LHCN-M2 (cell line): ENCODE measurements at places on chromosomes 2 and 18. TPM values are rescaled to one million over a fixed set of nuclear protein-coding genes. Genes with fewer than 3 reads are reported as not detected.

- DNase-seq, result peak; percentile 84
Observed at GRCh38 chr2:111252436-111252835, 131.7 kb downstream of the BCL2L11 start.

GRCh38 chr18:71027531-71027930 is 738.7 kb downstream of the SOCS6 start:
- DNase-seq, result no peak

DNA sequence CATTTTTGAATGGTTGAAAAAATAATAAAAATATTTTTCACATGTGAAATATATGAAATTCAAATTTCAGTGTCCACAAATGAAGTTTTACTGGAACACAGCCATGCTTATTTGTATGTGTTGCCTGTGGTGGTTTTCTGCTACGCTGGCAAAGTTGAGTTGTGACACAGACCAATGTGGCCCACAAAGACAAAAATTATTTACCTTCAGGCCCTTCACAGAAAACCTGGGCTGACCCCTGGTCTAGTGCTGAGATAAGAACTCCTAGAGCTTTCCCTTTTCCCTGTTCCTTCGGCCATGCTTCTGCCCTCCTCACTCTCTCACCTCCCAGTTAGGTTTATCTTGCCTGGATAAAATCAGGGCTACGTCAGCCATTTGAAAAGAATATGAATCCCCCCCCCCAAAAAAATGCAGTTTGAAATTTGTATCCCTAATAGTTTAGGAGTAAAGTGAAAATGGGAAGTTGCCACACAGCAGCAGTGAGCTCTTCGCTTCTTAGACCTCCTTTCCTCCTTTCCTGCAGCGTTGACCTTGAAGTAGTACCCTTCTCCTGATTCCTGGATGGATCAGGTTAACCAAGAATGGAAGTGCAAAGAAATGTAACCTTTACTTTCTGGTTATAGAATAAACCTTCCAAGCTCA is 91.0 kb downstream of the LIMS1 start:
- no peak for DNase-seq

GRCh38 chr18:3827236-3827845 is 377.4 kb downstream of the TGIF1 start:
- no peak for DNase-seq

GRCh38 chr18:61239051-61239450 is 94.2 kb upstream of the CDH20 start:
- no peak for DNase-seq

DNA sequence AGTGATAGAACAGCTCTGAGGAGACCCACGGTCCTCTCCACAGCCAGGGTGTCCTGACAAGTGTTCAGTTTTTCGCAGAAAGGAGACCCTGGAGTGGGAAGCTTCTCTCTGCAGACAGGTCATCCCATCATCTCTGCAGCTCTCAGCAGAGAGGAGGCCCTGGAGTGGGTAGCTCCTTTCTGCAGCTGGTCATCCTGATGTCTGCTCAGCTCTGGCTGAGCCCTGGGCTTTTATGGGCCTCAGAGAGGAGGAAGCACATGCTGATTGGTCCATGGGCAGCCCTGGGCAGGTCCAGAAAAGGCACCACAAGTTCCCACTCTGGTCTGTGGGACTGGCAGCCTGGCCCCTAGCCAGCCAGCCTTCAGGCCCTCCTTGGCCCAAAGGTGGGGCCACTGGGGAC is 72.3 kb upstream of the ST3GAL5 start:
- DNase-seq, result no peak

GRCh38 chr2:71798266-71799012 is 345.1 kb downstream of the DYSF start:
- peak; percentile 48 for DNase-seq

DNA sequence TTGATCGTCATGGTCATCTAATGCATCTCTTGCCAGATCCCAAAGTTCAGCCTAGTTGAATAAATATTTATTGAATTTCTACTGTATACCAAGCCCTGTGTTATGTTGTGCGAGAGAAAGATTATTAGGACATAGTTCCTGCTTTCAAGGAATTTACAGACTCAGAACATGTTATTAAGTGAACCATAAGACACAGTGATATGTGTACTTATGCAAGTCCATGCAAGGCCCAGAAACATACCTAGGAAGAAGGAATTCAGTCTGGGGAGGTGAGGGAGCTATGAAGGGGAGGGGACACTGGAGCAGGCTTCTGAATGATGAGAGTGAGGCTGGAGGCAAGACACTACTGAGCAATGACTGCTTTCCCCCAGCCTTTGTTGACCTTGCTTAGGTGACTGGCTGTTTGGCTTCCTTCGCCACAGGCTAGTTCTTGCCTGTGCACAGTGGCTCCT is 81.4 kb downstream of the ACAA2 start:
- no peak for DNase-seq

GRCh38 chr2:158184001-158184400 is 82.3 kb downstream of the UPP2 start:
- no peak for DNase-seq

DNA sequence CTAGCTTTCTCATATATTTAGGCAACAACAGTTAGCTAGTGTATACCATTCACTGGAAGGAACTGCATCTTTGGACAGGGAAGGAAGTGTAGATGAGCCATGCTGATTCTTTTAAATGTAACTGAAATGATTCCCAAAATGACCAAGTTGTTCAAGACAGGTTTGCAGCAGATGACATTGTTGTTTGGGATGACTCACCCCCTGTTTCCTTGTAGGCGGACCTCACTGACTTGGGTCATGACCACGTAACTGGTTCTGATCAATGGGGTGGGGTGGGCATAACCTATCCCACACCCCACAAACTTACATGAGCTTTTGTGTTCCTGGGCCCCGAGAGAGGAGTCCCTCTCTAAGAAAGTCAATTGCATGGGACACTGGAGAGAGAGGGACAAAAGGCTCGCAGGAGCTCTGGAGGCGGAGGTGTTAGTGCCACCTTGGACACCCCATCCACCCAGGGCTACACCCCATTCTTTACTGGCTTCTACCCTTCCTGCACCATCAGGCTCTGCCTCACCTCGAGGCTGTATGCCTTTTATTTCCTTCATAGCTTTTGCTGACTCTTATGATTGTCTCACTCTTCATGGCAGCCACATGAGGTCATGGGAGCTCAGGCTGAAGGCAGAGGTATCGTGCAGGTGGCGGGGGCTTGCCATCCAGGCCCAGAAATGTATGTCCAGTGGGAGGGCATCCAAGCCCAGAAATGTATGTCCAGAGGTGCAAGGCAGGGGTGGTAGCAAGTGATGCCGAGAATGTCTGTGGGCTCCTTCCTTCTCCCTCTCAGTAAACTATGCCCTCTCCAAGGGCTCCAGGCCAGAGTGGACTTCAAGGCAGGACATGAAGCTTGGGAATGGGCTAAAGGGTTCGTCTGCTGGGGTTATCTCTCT is 108.0 kb downstream of the TWIST2 start:
- DNase-seq, result no peak

- no peak for DNase-seq
Observed at GRCh38 chr2:156339110-156339847, 6.8 kb upstream of the NR4A2 start.

DNA sequence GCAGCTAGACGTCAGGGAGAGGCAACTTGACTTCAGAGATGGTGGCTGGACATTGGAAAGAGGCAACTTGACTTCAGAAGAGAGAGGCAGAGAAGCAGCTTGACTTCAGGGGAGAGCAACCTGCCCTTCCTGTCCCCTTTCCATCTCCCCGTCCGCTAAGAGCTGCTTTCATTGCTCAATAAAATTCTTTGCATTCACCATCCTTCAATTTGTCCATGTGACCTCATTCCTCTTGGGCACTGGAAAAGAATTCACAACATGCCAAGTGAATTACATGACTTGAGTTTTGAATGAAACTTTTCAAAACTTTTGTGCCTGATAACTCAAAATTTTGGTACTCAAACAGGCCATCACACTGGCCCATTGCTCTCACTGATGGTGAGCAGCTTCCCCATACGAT is 158.9 kb downstream of the DPP4 start:
- no peak for DNase-seq

- DNase-seq, result no peak
Observed at GRCh38 chr18:24402209-24402785, 4.7 kb upstream of the OSBPL1A start.

GRCh38 chr2:12560618-12561017 is 156.1 kb upstream of the TRIB2 start:
- no peak for DNase-seq

DNA sequence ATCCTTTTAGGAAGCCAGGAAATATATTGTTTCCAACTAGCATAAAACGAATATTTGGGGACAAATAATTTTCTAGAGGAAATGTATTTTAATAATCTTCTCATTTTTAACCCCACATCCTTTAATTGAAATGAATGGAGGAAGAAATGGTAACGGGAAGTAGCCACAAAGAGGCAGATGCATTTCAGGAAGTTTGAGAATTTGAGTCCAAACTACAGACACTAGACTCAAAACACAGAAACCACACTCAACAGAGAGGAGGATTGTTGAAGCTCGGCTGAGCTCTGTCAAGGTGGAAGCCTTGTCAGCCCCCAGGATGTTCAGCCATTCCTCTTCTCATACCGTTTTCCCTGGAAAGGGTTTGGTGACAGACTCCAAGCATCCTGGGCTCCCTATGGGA is 288.5 kb downstream of the NAPG start:
- no peak for DNase-seq

- peak; percentile 52 for DNase-seq
Observed at GRCh38 chr2:168529054-168529833, 73.2 kb downstream of the CERS6 start.

GRCh38 chr18:48711651-48712486 is 173.0 kb downstream of the CTIF start:
- peak; percentile 45 for DNase-seq

GRCh38 chr2:118837067-118837466 is 10.4 kb downstream of the EN1 start:
- DNase-seq, result no peak

GRCh38 chr2:28901841-28902240 is 7.4 kb downstream of the WDR43 start:
- DNase-seq, result no peak

DNA sequence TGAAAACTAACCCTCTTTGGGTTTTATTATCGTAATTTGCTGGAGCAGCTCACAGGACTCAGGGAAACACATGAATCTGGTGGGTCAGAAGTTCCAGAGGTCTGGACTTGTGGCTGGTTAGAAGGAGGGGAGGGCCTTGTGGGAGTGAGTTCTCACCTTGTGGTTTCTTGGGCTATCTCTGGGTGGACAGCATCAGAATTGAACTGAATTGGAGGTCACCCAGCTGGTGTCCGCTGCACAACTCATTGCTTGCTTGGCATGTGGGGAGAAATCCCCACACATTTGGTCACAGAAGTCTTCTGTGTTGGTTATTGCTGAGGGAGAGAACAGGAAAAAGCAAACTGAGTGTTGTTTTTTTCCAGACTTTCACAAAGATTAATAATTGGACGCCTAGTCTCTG is 27.5 kb downstream of the ZNF892 start:
- no peak for DNase-seq

- peak; percentile 3 for DNase-seq
Observed at GRCh38 chr2:104703669-104704068, 150.2 kb upstream of the POU3F3 start.

The NT5DC4 gene
- not detected in 2 replicates for total RNA-seq

The SYT4 gene
- not detected in 2 replicates for total RNA-seq

The C2orf15 gene
- not detected in 2 replicates for total RNA-seq

The HIBCH gene
- 11.8 and 12.3 TPM in 2 replicates for total RNA-seq

The STON1 gene
- total RNA-seq, result 3.4 and 5.0 TPM in 2 replicates
